ENCODE measurements at places on chromosomes 1 and 21.
A peak's percentile ranks its signal among the peaks of the same experiment; 100 is the strongest.

DNA sequence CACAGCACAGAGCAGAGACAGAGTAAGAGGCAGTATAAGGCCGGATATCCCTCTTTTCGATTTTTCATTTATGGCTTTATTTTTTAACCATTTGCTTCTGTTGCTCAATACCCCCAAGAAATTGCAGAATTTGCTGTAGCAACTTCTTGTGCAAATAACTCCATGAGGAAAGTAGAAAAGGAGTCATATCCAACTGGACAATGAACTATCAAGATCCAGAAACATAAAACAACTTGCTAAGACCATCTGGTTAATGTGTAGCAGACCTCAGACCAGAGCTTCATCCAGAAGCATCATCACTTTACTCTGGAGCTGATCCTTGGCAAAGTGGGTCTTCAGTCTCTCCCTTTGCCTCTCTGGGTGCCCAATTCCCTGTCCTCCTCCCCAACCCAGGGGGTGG lies 45.9 kb downstream of the ZNF697 start:
- no peak for DNase-seq

DNA sequence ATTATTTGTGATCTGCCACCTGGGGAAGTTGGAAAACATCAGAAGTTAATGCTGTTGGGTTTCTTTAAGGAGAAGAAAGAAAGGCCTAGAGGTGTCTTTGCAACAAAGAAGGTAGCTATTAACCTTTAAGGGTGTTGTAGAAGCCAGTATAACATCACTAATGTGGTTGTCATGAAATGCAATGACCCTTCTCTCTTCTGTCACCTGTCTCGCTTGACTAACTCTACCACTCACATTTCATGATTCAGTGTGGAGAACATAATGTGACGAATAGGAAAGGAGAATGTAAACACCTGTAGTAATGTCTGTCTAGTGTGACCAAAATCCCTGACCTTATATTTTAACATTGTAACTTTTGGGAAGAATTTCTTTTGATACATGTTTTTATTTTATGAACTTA lies 211.7 kb upstream of the UBE2U start:
- no peak for DNase-seq

DNA sequence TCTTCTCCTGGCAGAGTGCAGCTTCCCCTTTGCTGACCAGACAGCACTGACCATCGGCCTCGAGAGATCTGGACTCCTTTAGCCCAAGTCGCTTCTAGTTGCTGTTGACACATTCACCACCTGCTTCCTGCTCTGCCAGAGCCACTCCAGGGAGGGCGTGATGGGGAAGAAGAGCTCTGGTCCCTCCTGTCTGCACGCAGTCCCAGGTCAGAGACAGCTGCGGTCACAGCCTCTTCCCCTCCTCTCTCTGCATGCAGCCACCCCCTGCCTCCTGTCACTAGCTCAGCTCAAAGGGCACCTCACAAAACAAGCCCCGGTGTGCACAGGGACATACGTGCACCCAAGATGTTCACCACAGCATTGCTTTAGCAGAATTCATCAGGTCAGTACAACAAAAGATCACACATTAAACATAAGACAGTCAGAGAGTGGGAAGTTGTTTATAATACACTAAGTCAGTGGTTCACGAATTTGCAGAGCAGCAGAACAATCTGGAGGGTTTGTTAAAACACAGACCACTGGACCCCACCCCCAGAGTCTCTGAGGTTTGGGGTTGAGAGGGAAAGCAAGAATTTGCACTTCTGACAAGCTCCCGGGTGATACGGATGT lies 132.9 kb downstream of the SYF2 start:
- peak; percentile 57 for DNase-seq

DNA sequence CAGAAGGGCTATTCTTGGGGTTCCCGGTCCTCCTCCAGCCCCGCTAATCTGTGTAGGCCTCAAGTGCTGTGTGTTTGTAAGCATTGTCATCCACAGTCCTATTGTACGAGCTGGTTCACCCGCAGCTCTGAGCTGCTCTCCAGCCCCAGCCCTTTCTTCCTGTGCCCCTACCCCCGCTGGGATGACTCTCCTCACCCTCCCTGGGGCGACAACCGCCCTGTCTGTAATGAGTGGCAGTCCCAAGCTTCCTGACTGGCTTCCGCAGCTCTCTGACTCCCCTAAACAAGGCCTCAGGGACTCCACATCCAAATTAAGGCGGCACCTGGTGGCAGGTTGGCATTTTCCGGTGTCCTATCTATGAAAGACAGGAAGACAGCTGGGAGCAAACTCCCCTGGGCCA lies 45.8 kb downstream of the TFF3 start:
- no peak for DNase-seq

DNA sequence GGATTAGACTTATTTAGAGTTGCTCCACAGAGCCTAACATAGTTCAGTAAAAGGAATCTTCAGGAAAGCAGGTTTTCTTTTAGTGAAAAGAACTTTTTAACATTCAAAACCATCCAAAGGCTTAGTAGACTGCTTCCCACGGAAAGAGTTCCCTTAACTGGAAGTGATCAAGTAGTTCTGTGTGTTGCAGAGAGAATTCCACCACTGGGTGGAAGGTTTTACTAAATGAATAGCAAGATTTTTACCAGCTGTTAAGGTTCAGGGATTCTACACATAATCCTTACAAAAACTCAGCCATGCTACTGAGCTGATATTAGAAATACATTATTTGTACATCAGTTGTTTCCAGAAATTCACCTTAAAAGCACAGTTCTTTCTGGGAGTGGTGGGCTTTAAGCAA lies 119.7 kb downstream of the GDAP2 start:
- no peak for DNase-seq

DNA sequence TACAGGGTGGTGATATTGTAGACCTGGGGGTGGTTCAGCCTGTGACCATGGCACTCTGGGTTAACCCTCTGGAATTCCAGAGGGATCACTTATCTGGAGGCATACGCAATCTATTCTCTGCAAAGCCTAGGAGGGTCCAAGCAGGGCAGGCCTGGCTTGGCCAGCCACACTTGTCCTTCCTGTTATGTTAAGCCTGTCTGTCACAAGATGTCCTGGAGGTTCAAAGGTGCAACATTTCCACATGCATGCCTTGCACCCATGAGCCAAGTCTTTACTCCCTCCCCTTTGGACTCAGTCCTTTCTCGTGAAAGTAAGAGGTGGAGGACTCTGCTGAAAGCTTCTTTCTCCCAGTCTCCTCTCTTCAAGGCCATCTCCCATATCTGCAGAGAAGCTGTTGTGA lies 345.1 kb downstream of the HHIPL2 start:
- DNase-seq = no peak

- no peak for DNase-seq
Observed at GRCh38 chr1:15997076-15997585, 6.9 kb upstream of the SRARP start.

DNA sequence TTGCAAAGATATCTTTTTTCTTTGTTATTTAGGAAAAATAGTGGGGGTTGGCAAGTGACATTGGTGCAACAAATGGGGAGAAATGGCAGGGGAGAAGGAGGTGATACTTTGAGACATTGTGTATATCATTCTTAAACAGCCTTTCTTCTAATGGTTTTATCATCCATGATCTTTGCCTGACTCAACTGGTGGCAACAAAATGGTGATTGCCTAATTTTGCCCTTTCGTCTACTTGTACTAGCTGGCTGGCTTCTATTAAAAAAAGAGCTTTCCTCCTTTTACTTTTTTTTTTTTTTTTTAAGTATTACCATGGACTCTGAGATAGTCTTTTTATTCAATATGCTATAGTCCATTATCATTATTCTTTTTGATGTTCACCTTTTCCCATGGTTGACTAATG lies 27.7 kb downstream of the DESI2 start:
- DNase-seq = no peak

- no peak for DNase-seq
Observed at GRCh38 chr21:28687586-28687985, 305.1 kb downstream of the LTN1 start.

- no peak for DNase-seq
Observed at GRCh38 chr1:220872296-220872695, 6.9 kb upstream of the HLX start.

DNA sequence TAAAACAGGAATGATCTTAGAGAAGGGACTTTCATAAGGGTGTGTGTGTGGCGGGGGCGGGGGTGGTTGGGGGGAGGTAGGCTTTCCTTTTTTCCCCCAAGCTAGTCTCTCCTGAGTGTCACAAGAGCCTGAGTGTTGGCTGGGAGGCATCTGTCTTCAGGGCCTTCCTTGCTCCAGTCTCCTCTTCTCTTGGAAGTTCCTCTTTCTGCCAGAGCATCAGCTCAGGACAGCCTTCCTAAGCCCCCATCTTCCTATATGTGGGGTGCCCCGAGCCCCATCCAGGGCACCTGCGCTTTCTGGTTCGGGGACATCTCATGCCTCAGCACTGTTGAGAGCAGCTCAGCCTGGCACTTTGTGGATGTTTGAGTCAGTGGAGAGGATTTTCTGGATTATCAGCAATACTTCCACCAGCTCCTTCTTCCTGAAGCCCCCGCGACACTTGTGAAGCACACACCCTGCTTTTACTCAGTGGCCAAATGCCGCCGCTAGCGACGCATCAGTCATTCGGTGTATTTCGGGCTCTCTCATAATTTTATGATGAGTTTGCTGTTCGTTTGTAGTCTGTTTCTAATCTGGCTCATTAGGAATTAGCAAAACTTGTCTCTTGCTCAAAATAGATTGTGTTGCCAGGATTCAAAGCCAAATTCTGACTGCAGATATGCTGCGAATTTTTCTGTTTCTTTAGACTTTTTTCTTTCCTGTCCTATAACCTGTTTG lies 61.7 kb downstream of the GALNT2 start:
- no peak for DNase-seq

Measured in stimulated activated naive CD8-positive, alpha-beta T cell treated with anti-CD3 and anti-CD28 coated beads, Interleukin-15, Interleukin-2, amounts not matched to agents 100 U/mL and 50 U/mL, for 24 hours (primary cell).